Activated T-cell treated with anti-CD3 and anti-CD28 coated beads for 1 hour (primary cell): ENCODE measurements at places on chromosomes 4 and X.

GRCh38 chr4:40912460-40913184, 162.9 kb downstream of the NSUN7 start:
- no peak for DNase-seq

- DNase-seq, result no peak
Measured at GRCh38 chr4:145644699-145645098, 25.5 kb downstream of the MMAA start.

DNA sequence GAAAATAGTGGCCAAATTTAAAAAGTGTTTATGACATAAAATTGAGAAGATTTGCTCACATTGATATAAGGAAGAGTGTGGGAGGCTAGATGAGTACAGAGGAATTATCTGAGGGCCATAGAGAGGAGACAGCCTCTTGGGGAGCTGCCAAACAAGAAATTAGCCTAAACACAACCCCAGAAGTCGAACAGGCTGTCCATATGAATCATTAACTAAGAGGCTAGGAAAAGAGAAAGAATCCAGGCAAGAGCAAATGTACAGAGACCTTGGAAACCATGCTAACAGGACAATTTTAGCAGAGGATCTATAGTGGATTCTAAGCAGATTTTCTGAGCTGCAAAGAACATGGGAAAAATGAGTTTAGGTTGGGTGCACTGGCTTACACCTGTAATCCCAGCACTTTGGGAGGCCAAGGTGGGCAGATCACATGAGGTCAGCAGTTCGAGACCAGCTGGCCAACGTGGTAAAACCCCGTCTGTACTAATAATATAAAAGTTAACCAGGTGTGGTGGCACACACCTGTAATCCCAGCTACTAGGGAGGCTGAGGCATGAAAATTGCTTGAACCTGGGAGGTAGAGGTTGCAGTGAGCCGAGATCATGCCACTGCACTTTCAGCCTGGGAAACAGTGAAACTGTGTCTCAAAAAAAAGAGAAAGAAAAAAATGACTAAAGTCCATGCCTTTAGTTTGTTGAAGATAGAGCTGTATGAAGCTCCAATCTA, 76.1 kb downstream of the NWD2 start:
- DNase-seq, result no peak

GRCh38 chr4:9936129-9936644, 85.1 kb downstream of the SLC2A9 start:
- DNase-seq, result no peak

DNA sequence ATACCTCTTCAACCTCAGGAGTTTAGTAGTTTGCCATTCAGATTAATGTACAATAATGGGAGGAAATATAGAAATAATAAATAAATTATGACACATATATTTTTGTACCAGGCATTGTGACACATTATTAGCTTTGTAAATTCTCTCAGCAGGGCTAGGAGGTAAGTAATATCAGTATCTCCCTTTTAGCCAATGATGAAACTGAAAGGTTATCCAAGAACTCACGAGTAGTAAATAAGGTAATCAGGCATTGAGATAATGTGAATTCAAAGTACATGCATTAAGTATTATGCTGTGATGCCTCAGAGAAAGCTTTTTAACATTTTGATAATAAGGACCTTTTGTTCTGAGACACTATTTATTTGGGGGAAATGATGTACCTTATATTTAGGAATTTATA, 5.3 kb upstream of the ARAP2 start:
- no peak for DNase-seq

DNA sequence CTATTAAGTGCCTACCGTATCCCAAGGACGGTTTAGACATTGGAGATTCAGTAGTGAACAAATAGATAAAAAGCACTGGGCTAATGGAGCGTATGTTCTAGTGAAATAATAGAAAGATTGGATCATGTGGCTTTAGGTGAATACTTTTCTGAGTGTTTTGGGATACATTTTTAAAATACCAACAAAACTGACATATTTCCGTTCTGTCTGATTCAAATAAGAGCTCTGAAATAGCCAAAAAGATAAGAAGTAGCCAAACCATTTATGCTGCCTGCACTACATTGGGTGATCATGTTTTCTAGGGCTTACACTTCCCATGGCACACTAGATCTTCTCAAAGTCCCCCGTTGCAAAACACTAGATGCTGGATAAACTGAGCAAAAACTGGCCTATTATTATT, 14.2 kb downstream of the IGFBP7 start:
- DNase-seq, result no peak

DNA sequence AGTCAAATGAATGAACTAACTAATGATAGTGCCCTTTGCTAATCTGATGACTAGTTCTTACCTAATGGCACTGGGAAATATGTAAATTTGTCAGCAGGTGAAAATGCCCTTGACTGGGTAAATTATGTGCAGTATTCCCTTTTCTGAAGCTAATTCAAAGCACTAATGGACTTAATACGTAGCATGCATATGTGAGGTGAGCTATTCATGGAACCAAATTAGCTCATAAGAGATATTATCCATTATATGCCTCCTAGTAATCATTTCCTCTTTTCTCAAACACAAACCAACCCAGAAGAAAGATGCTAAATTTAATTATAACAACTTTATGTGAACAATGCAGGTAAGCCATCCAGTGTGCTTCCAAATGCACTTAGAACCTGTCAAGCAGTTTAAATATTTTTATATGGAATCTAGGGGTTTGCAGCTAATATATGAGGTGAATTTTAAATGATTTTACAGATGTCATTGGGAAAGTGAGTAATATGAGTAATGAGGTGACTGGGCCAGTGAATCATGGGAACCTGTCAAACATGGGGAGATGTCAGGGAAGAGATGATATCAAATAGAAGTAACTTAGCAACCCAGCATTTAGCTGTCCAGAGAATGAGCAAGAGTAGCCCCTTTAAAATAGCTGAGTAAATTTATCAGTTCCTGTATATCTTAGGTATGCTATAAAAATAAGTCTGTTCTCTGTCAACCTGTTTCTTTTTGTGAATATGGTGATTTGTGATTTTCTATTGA, 315.0 kb downstream of the AFF2 start:
- no peak for DNase-seq

DNA sequence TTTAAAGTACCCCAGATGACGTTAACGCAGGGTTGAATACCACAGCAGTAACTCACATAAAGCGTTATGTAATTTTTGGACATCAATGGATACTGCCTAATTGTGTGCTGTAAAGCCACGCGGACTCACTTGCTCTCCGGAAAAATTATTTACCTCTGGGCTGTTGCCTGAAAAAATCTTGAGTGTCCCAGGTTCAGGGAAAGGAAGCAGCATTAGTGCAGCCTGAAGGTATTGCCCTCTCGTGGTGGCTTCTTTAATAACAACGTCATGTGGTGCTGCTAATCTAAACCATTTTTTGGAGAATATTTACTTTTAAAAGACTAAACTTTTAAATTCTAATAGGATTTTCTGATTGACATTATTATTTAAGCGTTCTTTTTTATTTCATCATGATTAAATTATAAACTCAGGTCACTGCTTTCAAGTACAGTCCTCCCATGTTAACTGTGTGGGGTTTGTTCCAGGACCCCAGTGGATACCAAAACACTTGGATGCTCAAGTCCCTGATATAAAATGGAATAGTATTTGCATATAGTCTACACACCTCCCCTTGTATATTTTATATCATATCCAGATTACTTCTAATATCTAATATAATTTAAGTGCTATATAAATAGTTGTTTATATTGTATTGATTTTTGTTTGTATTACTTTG, 384.8 kb downstream of the FAM133A start:
- no peak for DNase-seq

DNA sequence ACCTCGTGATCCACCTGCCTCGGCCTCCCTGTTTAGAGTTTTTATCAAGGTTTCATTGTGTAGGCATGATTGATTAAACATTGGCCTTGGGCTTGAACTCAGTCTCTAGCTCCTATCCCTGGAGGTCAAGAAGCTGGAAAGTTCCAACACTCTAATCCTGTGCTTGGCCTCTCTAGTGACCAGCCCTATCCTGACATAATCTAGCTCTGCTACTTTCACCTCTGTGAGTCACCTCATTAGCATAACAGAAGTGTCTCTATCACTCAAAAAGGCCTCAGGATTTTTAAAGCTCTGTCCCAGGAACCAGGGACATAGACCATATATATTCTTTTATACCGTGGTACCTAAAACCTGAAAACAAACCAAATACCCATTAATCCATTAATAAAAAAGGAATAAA, 377.5 kb downstream of the CENPC start:
- no peak for DNase-seq

DNA sequence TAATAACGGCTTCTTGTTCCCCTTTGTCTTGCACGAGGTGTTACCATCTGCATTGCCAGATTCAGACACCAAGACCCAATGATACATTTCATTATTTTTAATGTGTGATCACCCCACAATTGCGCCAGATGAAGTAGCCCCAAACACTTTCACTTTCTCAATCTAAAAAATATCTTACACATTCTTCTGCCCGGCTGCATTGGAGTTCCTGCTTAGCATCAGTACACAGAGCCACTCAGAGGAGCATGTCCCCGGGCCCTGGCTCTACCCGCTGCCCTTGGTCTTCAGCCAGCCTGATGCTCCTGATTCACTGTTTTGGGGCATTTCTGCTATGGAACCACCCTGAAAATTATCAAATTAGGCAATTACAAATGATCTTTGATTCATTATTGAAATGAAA, 66.0 kb upstream of the TENM3 start:
- DNase-seq, result no peak

GRCh38 chr4:22801391-22801790, 108.7 kb downstream of the GBA3 start:
- no peak for DNase-seq

- DNase-seq, result no peak
Measured at GRCh38 chrX:63855896-63856295, 70.9 kb upstream of the ARHGEF9 start.

DNA sequence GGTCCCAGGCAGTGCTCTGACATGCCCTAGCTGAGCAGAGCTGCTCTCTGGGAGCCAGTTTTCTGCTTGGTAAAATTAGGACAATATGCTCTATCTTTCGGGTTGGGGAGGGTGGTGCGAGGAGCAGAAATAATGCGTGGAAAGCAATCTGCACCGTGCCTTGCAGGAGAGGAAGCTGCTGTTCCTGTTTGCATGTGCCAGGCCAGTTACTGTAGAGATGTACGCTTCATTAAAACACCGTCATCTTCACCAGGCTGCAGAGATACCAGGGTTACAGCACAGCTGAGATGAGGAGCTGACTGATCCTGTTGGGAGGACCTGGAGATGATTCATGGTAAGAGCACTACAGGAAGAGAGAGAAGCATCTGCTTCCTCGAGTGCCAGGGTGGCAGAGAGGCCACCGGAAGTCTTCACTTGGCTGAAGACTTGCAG, 29.5 kb upstream of the IRF2 start:
- no peak for DNase-seq

GRCh38 chrX:44342866-44343265, 606 bp downstream of the EFHC2 start:
- DNase-seq, result no peak

GRCh38 chr4:142278171-142278570, 567.9 kb downstream of the INPP4B start:
- no peak for DNase-seq

- DNase-seq, result no peak
Measured at GRCh38 chr4:73197220-73197619, 61.4 kb downstream of the ANKRD17 start.

- DNase-seq, result no peak
Measured at GRCh38 chr4:26150948-26151347, 169.9 kb upstream of the RBPJ start.

DNA sequence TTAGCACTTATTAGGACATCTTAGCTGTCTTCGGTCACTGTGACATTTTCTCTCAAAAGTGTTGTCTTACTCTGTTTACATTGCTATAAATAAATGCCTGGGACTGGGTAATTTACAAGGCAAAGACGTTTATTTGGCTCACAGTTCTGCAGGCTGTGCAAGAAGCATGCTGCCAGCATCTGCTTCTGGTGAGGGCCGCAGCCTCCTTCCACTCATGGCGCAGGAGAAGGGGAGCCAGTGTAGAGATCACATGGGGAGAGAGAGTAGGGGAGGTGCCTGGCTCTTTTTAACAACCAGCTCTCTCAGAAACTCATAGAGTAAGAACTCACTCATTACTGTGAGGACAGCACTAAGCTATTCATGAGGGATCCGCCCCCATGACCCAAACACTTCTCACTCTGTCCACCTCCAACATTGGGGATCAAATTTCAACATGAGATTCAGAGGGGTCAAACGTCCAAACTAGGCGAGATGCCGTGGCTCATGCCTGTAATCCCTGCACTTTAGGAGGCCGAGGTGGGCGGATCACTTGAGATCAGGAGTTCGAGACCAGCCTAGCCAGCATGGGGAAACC, 43.5 kb upstream of the HERC6 start:
- DNase-seq, result no peak

- DNase-seq, result no peak
Measured at GRCh38 chr4:182931691-182932345, 14.6 kb upstream of the DCTD start.

- no peak for DNase-seq
Measured at GRCh38 chrX:133658293-133658911, 243.1 kb upstream of the GPC4 start.

GRCh38 chr4:139658586-139659382, 6.8 kb upstream of the MGST2 start:
- DNase-seq, result no peak

DNA sequence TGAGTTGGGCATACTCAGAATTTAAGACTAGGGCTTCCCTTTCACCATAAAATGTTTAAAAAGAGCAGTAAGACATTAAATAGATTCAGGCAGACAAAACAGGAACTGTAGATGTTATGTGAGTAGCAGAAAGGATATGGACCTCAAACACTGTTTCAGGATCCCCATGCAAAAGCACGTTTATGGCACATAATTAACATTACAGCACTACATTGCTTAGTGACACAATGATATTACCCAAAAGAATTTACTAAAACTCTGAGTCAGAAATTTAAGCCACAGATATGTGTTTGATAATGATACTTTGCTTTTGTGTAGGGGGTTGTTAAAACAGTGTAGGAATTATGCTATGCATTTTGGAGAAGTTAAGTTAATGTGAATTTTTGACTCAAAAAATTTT, 266.3 kb downstream of the PDGFC start:
- DNase-seq, result no peak

DNA sequence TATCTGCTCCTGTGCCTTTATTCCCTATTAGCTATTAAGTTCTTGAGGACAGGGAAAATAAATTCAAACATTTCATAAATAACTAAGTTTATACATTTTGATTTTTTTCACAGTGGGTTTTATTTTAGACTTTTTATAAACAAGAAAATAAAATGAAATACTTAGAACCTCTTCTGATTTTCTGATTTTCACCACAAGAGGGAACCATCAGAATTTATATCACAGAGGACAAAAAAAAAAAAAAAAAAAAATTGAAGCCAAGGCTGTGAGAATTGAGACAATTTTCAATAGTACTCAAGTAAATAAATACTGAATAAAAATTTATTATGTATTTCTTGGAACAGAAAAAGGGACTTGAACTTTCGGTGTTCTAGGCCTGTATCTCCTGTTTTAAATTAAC, 288.1 kb downstream of the SH3BGRL start:
- no peak for DNase-seq
